GM12878 (cell line): ENCODE measurements at places on chromosomes 16 and 17. TPM values are rescaled to one million over a fixed set of nuclear protein-coding genes. Genes with fewer than 3 reads are reported as not detected.
A peak's percentile ranks its signal among the peaks of the same experiment; 100 is the strongest.

The CSH2 gene
- not detected in 2 replicates for total RNA-seq

GRCh38 chr17:56897646-56898424 lies 16.0 kb downstream of the TRIM25 start:
- no peak overlapping the region for H3K4me3 ChIP-seq
- no peak for DNase-seq
- peaks cover 27% of the 10 kb centered on the region for H3K4me1 ChIP-seq
- H3K27me3 ChIP-seq: no peaks in the 10 kb centered on the region
- peak overlapping the region; percentile 4; the same call in 1 of the 2 replicates for H3K27ac ChIP-seq

DNA sequence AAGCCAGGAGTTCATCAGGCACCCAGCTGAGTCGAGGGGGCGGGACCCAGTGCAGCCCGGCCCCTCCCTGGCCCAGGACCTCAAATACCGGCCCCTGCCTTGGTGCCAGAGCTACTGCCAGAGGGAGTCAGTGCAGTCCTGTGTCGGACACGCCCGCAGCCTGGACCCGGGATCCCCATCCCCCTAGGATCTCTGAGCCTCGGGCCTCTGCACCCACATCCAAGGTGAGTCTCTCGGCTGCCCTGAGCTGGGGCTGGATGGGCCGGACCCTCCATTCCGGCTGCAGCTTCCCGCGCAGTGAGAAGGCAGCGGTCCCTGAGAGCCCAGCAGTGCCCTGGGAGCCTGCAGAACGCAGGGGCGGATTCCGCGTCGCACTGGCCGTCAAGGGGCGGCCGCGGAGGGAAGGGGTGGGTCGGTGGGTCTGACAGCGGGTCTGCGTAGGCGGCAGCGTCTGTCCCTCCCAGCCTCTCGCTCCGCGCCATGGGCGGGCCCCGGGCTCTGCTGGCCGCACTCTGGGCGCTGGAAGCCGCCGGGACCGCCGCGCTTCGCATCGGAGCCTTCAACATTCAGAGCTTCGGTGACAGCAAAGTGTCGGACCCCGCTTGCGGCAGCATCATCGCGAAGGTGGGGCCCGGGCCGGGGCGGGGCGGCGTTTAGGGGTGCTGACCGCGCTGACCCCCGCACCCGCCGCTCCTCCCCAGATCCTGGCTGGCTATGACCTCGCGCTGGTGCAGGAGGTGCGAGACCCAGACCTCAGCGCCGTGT lies at the start of gene DNASE1L2:
Gene DNASE1L2, plus strand, starts transcription at position 108 of the 765 bp plus-strand sequence. Its CDS starts 373 bp downstream, at position 481.
- no peaks in the 10 kb centered on the region for H3K27me3 ChIP-seq
- H3K4me1 ChIP-seq: no peaks in the 10 kb centered on the region
- H3K36me3 ChIP-seq: no peaks in the 10 kb centered on the region; the same call in 1 of the 2 replicates
- no peak within 1 kb of the TSS for H3K27ac ChIP-seq
- no peak for DNase-seq
- no peak within 1 kb of the TSS for H3K4me3 ChIP-seq

GRCh38 chr17:35936063-35936462 lies 5.5 kb upstream of the RDM1 start:
- H3K27ac ChIP-seq: no peak overlapping the region
- no peak overlapping the region for H3K4me3 ChIP-seq
- H3K27me3 ChIP-seq: no peaks in the 10 kb centered on the region

GRCh38 chr16:10575506-10576130 lies 4.8 kb downstream of the EMP2 start:
- H3K27ac ChIP-seq: no peak overlapping the region
- H3K4me3 ChIP-seq: no peak overlapping the region

DNA sequence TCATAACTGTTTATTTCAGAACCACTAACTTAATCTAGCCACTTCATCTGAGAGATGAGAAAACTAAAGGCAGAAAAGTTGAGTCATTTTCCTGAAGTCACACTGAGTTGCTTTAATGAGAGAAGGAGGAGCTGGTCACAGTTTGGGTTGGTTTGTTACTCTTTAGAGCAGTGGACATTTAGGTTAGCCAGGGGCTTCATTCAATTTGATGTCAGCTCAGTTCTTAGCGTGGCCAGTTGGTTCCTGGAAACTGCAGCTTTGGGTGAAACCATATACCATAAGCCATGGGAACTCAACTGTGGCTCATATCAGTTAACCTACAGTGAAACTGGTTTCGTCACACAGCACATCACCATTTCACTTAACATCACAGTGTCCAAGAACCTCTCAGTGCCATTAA lies 59.2 kb upstream of the ADORA2B start:
- H3K4me1 ChIP-seq: no peaks in the 10 kb centered on the region
- no peak overlapping the region for H3K4me3 ChIP-seq
- H3K27me3 ChIP-seq: no peaks in the 10 kb centered on the region

- H3K36me3 ChIP-seq: no peaks in the 10 kb centered on the region; the same call in 1 of the 2 replicates
- DNase-seq: no peak
- H3K27ac ChIP-seq: no peak overlapping the region
These were observed 65.1 kb upstream of the HAS3 start for GRCh38 chr16:69040144-69040909.

DNA sequence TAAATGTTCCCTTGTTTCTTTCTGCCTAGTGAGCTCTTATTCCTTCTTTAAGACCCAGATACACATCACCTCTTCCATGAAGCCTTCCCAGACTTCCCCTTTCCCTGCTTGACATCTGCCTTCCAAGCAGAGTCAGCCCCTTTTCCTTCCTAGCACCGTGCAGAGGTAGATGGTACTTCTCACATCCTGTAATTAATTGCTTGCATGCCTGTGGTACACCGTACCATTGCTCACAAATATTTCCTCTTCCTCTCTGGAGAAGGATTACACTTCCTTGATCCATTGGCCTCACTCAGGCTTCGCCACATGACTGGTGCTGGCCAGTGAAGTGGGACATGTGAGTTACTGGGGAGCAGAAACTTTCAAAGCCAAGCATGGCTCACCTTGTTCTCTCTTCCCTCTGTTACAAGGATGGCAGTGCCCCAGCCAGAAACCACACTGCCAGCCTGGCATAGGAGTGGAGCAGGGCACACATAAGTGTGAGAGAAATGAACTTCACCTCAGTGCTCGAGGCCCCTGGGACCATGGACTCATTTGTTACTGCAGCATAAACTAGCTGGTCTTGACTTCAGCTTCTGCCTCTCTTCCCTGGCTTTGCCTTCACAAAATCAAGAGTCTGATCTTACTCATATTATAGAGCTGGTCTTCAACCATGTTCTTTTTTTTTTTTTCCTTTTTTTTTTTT lies 44.0 kb downstream of the SOST start:
- DNase-seq: no peak
- H3K36me3 ChIP-seq: no peaks in the 10 kb centered on the region
- H3K27ac ChIP-seq: no peak overlapping the region
- H3K4me3 ChIP-seq: no peak overlapping the region
- peaks cover 6% of the 10 kb centered on the region for H3K4me1 ChIP-seq
